ENCODE measurements at places on chromosomes 7 and 10.

DNA sequence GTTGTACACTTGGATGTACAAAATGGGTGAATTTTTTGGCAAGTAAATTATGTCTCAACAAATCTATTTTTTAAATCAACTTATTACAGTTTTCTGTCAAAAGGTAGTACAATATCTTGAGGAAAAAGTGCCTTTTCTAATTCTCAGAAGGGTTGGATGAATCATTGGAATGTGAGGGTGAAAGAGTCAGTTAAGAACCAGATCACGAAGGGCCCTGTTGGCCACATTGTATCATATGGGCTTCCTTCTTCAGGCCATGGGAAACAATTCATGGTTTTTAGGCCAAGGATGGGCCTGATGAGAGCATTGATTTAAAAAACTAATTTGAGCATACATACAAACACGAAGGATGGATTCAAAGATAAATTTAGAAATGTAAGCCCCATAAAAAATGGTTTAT lies 503.7 kb downstream of the TNS3 start:
- no peak for DNase-seq

- no peak for DNase-seq
Measured at GRCh38 chr7:81725003-81725811, 44.6 kb downstream of the HGF start.

GRCh38 chr7:124712017-124712416 lies 53.6 kb downstream of the GPR37 start:
- no peak for DNase-seq

DNA sequence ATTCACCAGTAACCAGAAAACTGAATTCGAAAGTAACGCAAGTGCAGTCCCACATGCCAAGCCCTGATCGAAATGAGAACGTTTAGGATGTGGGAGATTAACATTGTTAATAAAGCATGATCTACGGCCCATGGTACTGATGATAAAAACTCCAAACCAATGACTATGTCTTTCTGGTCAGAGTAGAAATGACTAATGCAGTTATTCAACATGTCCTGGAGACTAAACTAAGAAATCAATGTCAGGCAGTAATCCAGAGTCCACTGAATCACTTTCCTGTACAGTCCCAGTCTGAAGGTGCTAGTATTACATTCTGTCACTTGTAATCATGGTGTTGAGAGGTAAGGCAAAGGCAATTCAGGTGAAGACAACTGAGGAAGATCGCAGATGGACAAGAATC lies 14.4 kb downstream of the NPSR1 start:
- DNase-seq: peak; percentile 60

- no peak for DNase-seq
Measured at GRCh38 chr7:99395616-99396327, 12.6 kb downstream of the PDAP1 start.

GRCh38 chr10:97901381-97901780 lies 51.7 kb downstream of the GOLGA7B start:
- DNase-seq: no peak

DNA sequence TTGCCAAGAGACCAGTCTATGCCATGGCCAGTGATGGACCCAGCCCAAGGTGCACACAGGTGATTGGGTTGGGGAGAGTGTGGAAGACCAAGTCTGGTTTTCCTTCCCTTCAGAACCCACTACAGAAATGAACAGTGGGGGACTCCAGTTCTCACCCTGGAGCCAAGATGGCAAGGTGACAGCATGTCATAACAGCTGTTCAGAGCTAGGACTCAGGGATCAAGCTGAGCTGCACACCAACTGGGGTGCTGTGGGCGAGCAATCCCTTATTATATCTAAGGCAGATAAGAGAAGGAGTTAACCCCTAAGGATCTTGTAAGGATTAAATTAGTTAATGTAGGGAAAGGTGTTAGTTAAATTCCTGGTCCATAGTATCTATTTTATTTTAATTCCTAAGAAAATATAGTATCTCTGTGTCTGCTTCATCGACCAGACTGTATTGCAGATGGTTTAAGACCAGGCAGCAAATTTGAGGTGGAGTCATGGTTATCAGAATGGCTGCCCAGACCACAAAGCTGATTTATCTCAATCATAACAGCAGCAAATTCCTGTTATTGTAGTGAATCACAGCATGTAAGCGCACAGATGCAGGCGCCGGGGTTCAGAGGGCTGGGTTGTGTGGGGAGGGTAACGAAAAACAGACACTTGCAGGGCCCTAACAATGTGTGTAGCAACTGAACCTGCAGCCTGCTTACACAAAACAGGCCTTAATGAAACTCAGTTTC lies 208.7 kb upstream of the ZNF32 start:
- peak; percentile 94 for DNase-seq

DNA sequence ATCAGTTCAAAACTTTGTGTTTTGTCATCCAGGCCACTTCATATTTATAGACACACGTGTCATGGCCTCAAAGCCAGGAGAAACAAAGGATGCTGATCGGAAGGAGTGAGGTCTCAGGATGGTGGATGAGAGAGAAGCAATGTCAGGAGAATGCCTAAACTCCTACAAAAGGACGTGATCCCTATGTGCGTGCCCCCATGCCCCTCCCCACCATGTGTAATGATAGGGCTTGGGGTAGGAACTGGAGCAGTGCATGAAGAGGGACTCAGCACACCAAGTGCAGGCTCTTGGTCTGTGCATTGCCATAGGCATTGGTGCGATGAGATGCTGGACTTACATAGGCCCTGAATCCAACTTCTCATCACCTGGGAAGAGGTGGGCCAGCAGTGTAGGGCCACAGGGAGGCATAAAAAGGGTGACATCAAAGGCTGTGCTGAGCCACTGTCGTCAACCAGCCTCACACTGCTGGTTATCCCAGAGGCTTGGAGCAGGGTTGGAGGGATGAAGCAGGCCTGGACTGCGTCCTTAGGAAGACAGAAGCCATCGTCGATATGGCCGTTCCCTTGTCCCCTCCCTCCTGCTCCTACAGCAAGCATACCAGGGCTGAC lies 46.9 kb upstream of the GDF10 start:
- no peak for DNase-seq

DNA sequence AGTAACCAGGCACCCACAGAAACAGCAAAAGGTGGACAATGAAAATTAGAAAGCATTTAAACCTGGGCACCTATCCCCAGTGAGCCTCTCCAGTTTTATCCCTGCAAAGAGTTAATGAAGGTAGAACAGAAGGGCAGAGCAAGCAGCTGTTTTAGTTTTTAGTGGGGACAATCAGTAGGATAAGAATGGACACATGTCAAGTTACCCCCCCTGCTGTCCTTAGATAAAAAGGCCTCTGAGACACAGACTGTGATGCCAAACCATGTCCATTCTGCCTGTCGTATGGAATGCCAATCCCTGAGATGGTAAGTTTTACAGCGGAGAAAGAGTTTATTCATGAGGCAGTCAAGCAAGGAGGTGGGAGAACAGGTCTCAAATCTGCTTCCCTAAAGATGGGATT lies 162.6 kb upstream of the AGR3 start:
- no peak for DNase-seq

GRCh38 chr10:123017421-123018165 lies 8.8 kb downstream of the ACADSB start:
- DNase-seq: no peak

DNA sequence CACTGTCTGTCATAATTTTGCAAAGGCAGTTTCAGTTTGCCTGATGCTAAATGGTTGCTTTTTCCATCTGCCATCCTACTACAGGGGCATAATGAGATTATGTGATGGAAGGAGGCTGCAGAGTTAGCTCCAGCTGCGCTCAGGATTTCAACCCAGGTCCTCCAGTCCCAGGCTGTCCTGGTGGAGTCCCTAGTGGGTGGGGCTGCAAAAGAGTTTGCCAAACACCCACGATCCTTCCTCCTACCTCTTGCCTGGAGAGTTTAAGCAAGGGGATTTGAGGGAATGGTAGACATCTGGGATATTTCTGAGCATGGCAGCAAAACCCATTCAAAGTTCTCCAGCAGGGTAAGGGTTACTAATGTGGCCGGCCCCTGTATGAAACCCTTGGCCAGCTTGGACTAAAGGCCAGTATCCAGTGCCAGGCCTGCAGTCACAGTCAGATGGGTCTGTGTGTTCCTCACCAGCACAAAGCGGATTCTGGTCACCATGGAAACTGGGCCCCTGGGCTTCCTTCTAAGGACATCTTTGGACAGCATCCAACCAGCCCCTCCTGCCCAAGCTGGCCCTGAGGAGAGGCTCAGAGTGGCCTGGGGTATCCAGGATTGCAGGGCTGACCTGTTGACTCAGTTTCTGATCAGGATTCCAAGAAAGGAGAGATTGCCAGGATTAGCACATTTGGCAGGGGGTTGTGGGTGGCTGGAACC lies 42.7 kb upstream of the CHST3 start:
- DNase-seq: no peak

DNA sequence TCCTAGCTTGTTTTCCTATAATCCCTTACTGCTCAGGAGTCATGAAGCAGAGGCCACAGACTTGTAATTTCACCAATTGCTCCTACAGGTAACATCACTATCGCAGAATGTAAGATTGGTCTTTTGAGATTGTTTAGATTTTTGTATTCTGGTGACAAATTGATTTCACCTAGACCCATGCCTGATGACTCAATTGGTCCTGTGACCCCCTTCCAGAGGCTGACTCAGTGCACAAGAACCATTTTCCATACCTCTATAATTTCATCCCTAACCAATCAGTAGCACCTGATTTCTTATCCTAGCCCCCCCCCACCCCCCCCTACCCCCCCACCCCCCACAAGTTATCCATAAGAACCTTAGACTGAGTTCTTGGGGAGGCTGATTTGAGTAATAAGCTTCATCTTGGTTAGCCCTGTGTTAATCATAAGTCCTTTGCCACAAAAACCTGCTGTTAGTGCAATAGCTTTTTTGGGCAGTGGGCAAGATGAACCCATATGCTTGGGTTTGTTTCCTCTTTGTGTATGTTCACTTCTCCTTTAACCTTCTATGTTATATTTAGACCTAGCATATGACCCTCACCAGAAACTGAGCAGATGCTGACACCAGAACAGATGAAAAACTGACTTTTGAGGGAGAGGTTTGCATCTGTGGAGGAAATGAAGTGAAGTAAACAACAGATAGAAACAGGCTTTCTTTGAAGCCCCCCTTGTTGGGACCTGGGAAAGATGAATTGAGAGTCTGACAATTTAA lies 187.1 kb downstream of the KIF20B start:
- no peak for DNase-seq

- DNase-seq: no peak
Measured at GRCh38 chr7:146606628-146607027, 490.0 kb downstream of the CNTNAP2 start.

- no peak for DNase-seq
Measured at GRCh38 chr7:102832674-102833073, 80.1 kb upstream of the LRRC17 start.

- peak; percentile 8 for DNase-seq
Measured at GRCh38 chr7:30238721-30239441, 45.5 kb upstream of the ZNRF2 start.

DNA sequence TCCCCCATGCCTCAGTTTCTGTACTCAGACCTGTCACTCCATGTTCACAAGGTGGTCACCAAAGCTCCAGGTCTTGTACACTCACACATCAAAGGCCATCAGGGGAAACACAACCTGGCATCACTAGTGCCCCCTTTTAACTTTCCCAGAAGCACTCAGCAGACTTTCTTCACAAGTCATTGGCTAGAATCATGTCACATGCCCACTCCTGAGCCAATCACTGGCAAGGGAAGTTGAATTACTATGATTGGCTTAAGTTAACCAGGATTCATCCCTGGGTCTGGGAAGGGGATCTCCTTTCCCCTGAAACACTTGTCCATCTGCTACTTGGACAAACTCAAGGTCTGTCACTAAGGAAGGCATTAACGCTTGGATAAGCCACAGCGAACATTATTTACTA lies 193.8 kb upstream of the PLXNA4 start:
- no peak for DNase-seq

DNA sequence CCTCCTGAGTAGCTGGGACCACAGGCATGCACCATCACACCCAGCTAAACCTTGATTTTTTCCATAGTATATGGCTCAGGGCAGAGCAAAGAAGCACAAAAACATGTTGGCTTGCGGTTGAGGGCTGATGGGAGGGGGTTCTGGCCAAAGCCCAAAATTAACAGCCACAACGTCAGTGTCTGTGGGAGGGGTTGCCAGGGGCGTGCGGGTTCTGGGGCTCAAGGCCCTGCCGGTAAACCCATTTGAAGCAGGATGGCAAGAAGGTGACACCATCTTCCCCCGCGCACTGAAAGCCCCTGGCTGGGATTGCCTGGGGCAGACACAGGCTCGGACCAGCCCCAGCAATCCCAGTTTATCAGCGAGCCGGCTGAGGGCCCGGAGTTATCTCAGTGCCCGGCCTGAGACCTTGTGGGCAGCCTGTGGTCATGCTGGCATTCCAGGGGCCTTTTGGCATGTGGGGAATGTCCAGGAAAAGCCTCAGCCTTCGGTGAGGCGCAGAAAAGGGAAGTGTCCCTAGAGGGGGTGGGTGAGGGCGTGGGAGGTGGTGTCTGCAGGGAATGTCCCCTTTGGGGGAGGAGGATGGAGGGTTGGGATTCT lies 167.7 kb upstream of the TNRC18 start:
- peak; percentile 48 for DNase-seq

DNA sequence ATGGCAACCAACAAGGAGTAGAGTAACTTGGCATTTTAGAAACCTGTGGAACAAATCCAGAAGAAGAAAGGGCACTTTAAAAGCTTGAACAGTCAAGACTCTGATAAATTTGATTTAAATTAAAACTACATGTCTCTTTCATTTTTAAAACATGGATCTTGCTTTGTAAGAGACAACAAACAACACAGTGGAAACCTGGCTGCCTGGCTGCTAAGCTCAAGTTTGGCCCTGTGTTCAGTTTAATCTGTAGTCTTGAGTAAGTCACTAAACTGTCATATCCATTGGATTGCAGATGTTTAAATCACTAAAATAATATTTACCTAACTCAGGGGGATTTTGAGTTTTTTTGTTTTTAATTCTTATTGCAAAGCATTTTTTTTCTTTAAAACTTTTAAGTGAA lies 374.9 kb upstream of the SEMA3D start:
- no peak for DNase-seq

DNA sequence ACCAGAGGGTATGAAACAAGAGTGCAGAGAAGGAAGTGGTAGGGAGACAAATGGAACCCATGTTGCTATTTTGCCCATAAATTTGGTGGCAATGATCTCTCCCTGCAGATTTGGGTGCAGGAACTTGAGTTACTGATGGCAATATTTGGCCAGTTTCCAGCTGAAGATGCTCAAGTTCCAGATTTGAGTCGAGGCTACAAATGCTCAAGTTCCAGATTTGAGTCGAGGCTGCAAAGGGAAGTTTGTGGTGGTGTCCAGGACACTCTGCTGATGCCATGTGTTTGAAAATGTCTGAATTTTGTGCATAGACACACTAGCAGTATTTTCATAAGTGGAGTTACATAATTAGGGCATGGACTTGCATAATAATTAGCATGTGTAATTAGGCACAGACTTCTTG lies 40.8 kb downstream of the TBXAS1 start:
- DNase-seq: no peak
